ENCODE measurements at places on chromosomes 6 and 20. TPM values are rescaled to one million over a fixed set of nuclear protein-coding genes. Genes with fewer than 3 reads are reported as not detected.

GRCh38 chr6:45592991-45593390 lies 215.3 kb upstream of the SUPT3H start:
- no peak for DNase-seq

- no peak for DNase-seq
Measured at GRCh38 chr6:151917531-151918329, 110.2 kb downstream of the ESR1 start.

- DNase-seq = no peak
Measured at GRCh38 chr6:41200296-41200900, 551 bp downstream of the TREML2 start.

DNA sequence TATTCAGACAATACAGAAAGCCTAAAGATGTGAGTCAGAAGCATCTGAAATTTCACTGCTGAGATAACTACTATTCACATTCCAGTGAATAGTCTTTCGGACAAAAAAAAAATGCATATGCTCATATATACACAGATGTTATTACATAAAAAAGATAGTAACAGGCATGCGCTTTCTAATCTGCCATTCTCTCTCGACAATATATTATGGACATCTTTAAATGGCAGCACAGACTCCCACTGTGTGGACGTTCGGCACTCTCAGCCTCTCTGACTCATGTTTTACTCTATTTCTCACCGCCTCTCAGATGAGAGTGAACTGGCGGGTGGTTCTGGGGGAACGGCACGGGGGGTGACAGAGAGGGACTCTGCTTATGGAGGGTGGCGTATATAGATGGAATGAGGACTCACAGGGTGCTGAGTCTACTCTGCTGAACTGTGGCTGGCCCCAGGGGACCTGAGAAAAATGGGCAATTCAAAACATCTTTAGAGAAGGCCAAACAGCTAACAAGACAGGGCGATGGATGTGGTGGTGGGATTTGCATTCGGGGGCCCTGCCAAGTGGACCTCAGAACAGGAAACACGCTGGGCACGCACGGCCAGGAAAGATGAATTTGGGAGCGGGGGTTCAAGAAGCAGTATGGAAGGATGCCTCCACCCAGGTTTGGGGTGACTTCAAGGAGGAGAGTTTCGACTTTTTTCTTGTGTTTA lies 68.9 kb downstream of the MDGA1 start:
- DNase-seq = no peak

GRCh38 chr6:148221196-148221979 lies 121.2 kb upstream of the SASH1 start:
- no peak for DNase-seq

- DNase-seq = no peak
Measured at GRCh38 chr20:1333462-1334369, 4.8 kb upstream of the SDCBP2 start.

- no peak for DNase-seq
Measured at GRCh38 chr6:159214281-159214680, 45.1 kb downstream of the FNDC1 start.

- no peak for DNase-seq
Measured at GRCh38 chr6:37731888-37732287, 34.2 kb upstream of the MDGA1 start.

GRCh38 chr20:50085481-50086365 lies 27.2 kb downstream of the UBE2V1 start:
- DNase-seq = no peak

DNA sequence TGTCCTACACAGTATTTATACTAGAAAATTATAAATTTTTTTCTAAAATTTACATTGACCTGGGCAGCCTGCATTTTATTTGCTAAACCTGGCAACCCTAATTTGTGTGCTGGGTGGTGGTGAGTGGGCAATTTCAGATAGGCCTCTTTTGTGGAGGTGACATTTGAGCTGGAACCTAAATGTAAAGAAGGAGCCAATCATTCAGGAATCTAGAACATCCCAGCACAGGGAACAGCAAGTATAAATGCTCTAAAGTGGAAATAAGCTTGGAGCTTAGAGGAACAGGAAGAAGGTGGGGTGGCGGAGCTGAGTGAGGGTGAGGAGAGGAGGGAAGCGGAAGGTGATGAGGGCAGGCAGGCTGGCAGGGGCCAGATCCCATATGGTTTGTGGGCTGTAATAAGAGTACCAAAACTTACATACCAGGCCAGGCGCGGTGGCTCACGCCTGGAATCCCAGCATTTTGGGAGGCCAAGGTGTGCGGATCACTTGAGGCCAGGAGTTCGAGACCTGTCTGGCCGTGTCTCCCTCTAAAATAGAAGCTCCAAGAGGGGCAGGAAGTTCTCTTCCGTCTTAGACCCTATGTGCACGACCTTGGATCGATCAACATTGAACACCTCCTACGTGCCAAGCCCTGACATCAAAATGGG lies 549 bp upstream of the CSE1L start:
- peak; percentile 13 for DNase-seq

GRCh38 chr6:116258520-116258919 lies 4.6 kb upstream of the TSPYL4 start:
- DNase-seq = no peak

GRCh38 chr6:111591370-111591900 lies 14.2 kb downstream of the TRAF3IP2 start:
- DNase-seq = no peak

- no peak for DNase-seq
Measured at GRCh38 chr6:89387516-89388201, 24.4 kb downstream of the RRAGD start.

- no peak for DNase-seq
Measured at GRCh38 chr6:149140137-149140909, 177.2 kb upstream of the TAB2 start.

GRCh38 chr20:4026093-4026601 lies 10.8 kb upstream of the RNF24 start:
- DNase-seq = no peak

DNA sequence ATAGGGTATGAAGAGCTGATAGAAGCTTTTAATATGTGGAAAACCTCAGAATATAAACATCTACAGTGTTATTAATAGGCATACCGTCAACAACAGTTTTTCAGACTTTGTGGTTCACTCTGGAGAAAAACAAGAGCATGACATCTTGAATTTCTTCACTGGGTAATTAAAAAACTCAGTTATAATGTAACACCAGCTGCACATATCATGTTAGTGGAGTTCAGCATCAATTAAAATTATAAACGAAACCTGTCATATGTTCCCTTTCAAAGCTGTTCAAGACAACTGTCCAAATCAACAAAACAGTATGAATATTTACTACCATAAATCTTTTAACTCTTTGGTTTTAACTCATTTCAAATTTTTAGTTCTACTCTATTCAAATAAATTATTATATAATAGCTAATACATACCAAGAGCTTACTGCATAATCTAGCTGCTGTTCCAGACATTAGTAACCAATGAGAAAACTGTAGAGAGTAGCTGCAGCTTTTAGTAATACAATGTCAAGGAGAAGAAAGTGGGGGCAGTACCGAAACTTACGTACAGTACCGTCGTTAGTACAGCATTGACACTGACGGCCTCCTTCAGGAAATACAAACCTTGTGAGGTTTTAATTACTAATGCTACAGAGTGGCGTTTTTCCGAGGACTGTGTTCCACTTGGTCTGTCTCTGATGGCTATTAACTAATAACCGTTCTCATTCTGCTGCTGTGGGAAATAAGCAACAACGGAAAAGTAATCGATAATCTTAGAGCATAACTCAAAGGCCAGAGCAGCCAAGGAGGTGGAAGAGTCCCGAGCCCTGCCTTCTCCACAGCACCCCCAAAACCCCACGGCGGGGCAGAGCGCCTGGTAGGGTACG lies 532 bp upstream of the PM20D2 start:
- DNase-seq = no peak

GRCh38 chr6:71994705-71995271 lies 108.4 kb downstream of the RIMS1 start:
- DNase-seq = no peak

DNA sequence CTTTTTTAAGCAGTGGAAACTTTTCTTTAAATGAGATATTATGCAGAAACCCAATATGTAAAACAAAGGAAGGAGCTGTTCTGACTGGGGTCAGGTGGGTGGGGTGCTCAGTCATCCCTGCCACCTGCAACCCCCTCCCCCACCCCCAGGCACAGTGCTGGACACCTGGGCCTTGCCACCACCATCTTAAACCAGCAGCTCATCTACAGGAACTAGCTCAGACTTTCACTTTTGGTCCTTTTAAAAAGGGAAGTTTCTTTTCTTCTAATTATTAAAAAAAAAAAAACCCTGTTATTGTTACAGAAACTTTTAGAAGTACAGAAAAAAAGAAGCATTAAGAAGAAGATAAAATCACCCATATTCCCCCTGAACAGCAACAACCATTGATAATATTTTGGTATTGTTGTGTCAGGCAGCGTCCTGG lies 37.1 kb downstream of the PPP1R16B start:
- DNase-seq = no peak

DNA sequence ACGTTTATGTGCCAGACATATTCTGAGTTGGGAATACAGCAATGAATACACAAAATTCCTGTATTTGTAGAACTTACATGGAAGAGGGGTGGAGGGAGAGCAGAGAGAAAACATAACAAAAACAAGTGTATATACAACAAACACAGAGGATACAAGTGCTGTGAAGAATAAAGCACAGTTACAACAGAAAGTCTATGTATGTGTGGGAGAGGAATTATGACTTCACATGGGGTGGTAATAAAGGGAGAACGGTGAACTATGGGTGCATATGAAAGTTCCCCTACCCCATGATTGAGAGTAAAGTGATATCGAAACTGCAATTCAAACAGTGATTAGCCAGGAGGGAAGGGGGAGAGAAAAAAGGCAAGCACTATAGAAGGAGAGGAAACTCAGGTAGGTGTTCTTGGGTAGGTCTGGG lies 24.6 kb downstream of the HBS1L start:
- no peak for DNase-seq

DNA sequence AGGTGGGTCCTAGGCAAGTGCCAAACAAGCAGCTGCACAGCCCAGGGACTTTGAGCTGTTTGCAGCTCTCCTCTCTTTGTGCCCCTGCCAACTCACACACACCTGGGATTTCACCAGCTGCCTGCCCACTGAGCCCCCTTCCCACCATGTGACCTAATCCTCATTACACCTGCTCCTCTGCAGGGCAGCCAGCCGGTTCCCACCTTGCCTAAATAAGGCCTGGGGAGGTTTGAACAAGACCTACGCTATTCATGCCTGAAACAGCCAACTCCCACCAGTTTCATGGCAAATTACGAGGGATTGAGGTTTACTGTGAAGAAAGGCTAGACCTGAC lies 92.6 kb upstream of the SOX4 start:
- no peak for DNase-seq

- DNase-seq = no peak
Measured at GRCh38 chr6:128964771-128965170, 81.8 kb downstream of the LAMA2 start.

DNA sequence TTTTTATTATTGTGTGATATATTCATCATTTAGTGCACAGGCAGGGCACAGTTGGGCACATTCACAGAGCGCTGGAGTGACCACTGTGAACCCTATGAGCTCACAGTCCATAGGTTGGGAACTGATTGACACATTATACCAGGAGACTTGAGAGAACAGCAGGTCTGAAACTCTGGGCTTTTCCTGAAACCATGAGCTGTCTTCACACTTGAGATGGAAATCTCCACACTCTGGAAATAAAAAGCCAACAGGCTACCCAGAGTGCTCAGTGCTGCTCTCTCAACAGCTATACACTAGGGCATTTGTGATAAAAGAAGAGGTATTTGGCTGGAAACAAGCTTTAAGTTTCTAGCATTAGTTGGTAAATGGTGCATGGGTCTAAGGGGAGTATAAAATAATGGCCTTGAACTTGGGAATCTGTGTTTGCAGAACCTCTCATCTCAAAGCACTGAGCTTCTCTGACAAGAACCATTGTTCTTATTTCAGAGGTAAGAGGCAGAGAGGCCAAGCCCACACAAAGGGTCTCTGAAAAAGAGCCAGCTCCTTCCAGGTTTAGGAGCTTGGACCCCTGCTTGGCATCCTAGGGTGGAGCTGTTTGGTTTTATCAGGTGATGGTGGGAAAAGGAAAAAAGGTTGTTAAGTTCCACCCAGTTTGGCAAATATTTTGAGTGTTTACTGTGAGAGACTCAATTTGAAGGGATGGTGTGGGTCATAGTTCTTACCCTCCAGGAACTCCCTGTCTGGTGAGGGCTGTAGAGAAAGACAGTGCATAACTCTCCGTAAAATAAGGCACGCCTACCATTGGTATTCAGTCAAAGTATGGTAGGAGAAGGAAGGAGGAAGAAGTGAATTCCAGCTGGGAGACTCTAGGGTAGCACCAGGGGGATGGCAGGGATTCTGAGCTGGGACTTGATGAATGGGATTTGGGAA lies 14.5 kb downstream of the CHMP4B start:
- no peak for DNase-seq

GRCh38 chr6:44841829-44842228 lies 454.3 kb downstream of the CDC5L start:
- DNase-seq = no peak

GRCh38 chr6:54706844-54707605 lies 139.5 kb upstream of the FAM83B start:
- DNase-seq = no peak

GRCh38 chr6:13038741-13039190 lies 289.6 kb downstream of the TBC1D7 start:
- DNase-seq = no peak

DNA sequence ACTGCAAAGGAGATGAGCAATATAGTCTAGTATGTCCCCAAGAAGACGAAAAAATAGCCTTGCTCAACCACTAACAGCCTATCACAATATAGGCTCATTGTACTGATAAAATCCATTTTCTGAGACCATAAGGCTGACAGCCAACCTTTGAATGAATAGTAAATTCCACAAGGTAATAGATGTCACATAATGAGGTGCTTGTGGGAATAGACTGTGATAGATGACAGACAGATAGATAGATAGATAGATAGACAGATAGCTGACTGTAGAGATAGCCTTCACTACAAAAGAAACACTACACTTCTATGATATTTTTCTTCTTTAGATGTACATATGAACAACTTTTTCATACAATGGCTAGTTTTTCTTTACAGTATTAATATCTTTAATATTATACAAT lies 760.3 kb upstream of the NRSN1 start:
- DNase-seq = no peak

DNA sequence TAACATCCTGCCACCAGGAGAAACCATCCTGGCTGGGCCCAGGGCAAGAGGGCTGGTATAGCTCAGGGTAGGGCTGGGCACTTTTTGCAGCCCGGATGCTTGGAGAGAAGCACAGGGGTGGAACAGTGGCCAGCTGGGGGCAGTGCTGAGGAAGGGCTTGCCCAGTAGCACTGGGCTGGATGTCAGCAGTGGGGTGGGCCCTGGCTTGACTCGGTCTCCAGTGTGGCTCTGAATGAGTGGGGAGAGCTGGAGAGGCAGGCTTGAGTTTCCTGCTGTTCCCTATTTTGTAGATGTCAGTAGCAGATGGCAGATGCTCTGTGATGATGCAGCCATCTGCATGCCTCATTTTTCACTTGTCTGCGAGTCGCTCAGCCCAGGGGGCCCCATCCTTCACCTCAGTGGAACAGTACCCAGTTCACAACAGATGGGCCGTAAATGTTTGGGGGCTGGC lies 56.3 kb upstream of the TULP1 start:
- no peak for DNase-seq

GRCh38 chr6:5442916-5443315 lies 181.6 kb downstream of the FARS2 start:
- DNase-seq = no peak

SLC17A9 gene
- polyA plus RNA-seq = 1.4 TPM

POU3F2 gene
- 0.13 TPM for polyA plus RNA-seq

TMEM74B gene
- 5.5 TPM for polyA plus RNA-seq

IMPG1 gene
- 5.7 TPM for polyA plus RNA-seq

KCNK16 gene
- not detected for polyA plus RNA-seq

SHLD1 gene
- 10.0 TPM for polyA plus RNA-seq

ENPP4 gene
- polyA plus RNA-seq = 19.2 TPM

CDYL gene
- 27.3 TPM for polyA plus RNA-seq

KCNQ5 gene
- 0.25 TPM for polyA plus RNA-seq

POPDC3 gene
- polyA plus RNA-seq = 0.33 TPM

MYLK4 gene
- 1.6 TPM for polyA plus RNA-seq

ZNF311 gene
- 7.6 TPM for polyA plus RNA-seq

SAPCD1 gene
- 12.9 TPM for polyA plus RNA-seq
